ENCODE measurements at places on chromosomes 4 and X. TPM values are rescaled to one million over a fixed set of nuclear protein-coding genes. Genes with fewer than 3 reads are reported as not detected.

DNA sequence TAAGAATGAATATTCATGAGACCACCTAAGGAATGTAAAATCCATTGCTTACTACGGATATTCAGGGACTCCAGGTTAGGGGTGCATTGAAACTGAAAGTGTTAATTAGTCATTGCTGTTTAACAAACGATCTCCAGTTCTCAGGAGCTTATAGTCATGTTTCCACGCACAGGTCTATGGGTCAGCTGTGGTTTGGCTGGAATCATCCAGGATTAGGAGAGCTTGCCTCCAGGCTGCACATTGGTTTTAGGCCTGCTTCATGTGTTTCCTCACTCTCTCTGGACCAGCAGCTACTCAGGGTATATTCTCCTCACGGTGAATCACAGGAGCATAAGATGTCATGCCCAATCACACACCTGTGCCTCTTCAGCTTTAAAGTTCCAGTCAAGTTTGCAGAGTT lies 98.9 kb downstream of the ATXN3L start:
- DNase-seq = no peak

- DNase-seq = peak; percentile 47
Measured at GRCh38 chr4:94412658-94413038, 39.1 kb upstream of the PDLIM5 start.

- DNase-seq = no peak
Measured at GRCh38 chr4:149238097-149238496, 577.5 kb downstream of the IQCM start.

The GLRA2 gene
- total RNA-seq = not detected

The ASMT gene
- not detected for total RNA-seq

The FOXR2 gene
- not detected for total RNA-seq

The ALAS2 gene
- total RNA-seq = 1.9 TPM

The TSPAN6 gene
- total RNA-seq = 35.2 TPM

The TMEM154 gene
- 2.1 TPM for total RNA-seq
